ENCODE measurements at places on chromosomes 4 and X. TPM values are rescaled to one million over a fixed set of nuclear protein-coding genes. Genes with fewer than 3 reads are reported as not detected.
A peak's percentile ranks its signal among the peaks of the same experiment; 100 is the strongest.

DNA sequence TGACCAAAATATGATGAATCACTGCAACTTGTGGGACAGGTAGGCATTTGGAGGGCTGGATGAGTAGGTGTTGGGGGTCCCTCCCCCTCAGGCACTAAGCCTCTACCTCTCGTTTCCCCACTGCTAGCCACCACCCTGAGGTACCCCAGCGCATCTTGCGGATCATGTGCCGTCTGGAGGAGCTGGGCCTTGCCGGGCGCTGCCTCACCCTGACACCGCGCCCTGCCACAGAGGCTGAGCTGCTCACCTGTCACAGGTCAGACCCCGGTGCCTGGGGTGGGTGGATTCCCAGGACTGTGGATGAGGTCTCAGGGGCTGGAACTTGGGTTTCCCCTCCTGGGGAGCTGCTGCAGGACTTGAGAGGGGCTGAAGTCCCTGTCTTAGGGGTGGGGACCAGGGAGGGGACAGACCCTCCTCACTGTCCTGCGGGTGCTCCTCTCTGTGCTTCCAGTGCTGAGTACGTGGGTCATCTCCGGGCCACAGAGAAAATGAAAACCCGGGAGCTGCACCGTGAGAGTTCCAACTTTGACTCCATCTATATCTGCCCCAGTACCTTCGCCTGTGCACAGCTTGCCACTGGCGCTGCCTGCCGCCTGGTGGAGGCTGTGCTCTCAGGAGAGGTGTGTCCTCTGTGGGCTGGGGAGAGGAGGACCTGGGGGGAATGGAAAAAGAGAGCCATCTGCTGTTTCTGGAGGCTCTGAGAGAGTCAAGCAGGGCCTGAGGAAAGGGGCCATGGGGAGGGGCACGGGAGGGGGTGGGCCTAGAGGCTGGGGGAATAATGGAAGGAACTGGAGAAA lies 10.1 kb upstream of the ERAS start:
- DNase-seq, result peak; percentile 55

DNA sequence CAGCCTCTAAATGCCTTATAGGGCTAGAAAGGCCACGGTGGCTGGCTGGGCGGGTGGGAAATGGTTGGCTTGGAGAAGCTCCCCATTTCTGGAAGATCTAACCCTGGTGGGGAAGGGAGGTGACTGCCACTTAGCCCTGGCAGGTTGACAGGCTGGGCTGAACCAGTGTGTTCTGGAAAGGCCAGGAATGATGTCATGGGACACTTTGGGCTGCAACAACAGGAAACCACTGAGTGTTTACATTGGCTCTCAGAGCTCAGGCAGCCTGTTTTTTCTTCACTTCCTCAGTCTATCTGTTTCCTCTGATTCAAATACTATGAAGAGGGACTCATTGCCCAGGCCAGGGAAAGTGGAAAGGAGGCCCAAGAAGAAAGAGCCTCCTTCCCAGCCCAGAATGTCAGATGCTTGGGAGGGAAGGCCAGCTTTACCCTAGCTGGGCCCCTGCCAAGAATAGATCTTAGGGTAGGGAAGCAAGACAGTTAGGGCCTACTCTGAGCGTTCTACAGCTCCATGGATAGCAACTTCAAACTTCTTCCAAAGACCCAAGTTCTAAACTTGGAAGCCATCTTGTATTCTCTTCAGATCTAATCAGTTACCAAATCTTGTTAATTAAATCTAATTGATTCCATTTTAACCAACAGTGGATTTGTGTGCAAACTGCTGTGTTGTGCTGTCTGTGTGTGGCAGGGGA lies 65.8 kb upstream of the MSN start:
- no peak for DNase-seq

DNA sequence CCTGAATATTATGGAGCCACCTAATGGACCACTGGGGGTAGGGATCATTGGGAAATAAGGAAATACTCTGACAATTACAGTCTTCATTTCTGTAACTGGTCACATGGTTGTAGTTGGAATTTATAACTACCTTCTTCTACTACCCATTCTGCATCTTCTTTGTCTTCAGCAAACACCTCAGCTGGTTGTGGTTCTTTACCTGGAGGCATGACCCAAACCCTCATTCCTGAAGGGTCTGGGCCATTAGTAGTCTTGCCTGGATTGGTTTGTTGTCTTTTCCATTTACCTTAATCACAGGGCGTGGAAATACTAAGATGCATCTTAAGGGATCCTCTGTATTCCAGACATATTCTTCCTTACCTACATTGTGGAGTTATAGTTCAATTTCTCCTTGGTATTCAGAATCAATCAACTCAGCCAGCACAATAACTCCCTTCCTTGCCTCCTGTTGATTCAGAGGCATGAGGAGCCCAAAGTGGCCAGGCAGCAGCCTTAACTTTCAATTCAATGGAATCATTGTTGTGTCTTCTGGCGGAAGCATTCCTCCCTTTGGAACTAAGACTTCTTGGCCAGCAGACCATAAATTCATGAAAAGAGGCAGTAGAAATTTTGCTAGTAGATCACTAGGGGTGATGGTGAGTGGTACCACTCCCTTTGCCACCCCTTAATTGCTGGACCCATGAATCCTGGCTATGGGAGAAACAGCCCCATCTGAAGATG lies 75.7 kb upstream of the RAP2C start:
- no peak for DNase-seq

DNA sequence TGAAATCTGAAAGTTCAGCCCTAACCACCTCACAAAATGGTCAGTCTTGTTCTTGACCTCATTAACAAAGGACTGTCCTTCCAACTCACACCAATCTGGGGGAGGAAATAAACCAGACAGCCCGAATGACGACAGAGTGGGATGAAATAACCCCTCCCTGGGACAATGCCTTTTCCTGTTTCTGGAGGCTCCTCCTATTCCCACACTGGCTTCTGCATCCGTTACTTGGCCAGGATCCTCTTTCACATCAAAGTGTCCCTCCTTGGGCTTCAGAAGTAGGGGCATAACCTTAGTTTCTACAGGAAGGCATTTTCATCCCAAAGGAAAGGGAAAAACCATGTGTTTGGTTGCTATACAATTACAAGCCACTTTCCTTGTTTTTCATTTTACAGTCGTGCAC lies 59.8 kb upstream of the RPL34 start:
- no peak for DNase-seq

DNA sequence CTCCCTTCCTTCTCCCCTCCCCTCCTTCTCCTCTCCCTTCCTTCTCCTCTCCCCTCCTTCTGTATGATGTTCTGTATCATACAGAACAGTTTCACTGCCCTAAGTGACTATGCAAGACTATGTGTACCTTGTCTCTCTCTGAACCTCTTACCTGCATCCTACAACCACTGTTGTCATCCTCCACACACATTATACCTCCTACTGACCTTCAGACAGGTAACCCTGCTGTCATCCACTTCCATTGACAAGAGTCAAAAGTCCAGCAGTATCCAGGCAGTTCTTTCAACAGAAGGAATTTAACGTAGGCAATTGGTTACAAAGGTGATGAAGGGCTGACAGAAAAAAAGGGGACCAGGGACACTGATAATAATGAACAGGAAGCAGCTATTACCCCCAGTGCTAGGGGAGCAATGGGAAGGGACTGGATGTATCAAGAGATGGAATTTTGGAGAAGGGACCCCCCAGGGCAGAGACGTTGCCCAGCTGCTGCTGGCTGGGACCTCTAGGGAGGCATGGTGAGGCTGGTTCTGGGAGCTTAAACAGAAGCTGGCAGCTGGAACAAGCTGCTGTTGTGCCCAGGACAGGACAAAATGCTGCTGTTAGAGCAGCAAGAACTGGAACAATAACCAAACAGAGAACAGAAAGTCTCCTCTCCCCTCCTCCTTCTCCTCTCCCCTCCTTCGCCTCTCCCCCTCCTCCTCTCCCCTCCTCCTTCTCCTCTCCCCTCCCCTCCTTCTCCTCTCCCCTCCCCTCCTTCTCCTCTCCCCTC lies 84.7 kb downstream of the DCTD start:
- DNase-seq, result no peak

The GABRQ gene
- not detected for total RNA-seq

The AVPR2 gene
- not detected for total RNA-seq

The CENPI gene
- total RNA-seq, result 38.7 TPM
